Right atrium auricular region (tissue), 2 donors: ENCODE measurements at places on chromosomes 12 and 14. TPM values are rescaled to one million over a fixed set of nuclear protein-coding genes. Genes with fewer than 3 reads are reported as not detected.
A peak's percentile ranks its signal among the peaks of the same experiment; 100 is the strongest.

DNA sequence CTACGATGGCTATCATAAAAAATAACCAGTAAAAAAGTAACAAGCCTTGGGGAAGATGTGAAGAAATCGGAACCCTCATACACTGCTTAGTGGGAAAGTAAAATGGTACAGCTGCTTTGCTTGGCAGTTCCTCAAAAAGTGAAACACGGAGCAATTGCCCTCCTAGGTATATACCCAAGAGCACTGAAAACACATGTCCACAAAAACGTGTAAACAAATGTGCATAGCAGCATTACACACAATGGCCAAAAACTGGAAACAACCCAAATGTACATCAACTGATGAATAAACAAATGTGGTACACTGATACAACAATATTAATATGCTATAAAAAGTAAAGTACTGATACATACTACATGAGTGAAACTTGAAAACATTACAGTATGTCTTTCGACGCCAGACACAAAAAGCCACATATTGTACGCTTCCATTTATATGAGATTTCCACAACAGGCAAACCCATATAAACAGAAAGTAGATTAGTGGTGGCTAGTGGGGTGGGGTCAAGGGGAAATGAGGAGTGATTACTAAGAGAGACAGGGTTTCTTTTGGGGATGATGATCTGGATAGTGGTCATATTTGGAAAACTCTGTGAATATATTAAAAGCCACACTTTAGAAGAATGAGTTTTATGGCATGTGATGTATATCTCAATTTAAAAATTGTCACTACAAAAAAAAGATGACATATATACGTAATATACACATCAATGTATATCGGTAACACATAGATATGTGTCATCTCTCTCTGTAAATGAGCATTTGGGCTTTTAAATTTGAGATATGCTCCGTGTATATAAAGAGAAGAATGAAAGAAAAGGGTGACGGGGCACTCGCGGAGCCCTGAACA, 996 bp downstream of the SLC41A2 start:
- no peaks in the 10 kb centered on the region for H3K27me3 ChIP-seq
- H3K4me1 ChIP-seq, result peaks cover 11% of the 10 kb centered on the region
- H3K4me3 ChIP-seq, result peak overlapping the region; percentile 76
- no peaks in the 10 kb centered on the region for H3K36me3 ChIP-seq

DNA sequence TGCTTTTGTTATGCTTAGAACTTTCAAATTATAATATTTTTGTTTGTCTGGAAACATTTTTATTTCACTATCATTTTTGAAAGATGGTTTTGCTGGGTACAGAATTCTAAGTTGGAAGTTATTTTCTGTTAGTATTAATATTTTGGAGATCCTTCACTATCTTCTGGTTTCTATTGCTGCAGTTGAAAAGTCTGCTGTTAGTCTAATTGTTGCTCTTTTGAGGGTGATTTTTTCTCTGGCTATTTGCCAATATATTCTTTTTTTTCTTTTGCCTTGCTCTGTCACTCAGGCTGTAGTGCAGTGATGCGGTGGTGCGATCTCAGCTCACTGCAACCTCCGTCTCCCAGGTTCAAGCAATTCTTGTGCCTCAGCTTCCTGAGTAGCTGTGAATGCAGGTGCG, 28.2 kb upstream of the ARID2 start:
- no peak overlapping the region for H3K27ac ChIP-seq
- H3K4me1 ChIP-seq, result peaks cover 12% of the 10 kb centered on the region
- H3K4me3 ChIP-seq, result no peak overlapping the region
- no peak for DNase-seq
- H3K27me3 ChIP-seq, result no peaks in the 10 kb centered on the region
- H3K36me3 ChIP-seq, result no peaks in the 10 kb centered on the region

B4GALNT1 gene
- total RNA-seq, result 3.5 TPM

- H3K27me3 ChIP-seq, result no peaks in the 10 kb centered on the region
- H3K4me3 ChIP-seq, result no peak overlapping the region
- peaks cover 32% of the 10 kb centered on the region for H3K4me1 ChIP-seq
- DNase-seq, result no peak
- H3K36me3 ChIP-seq, result no peaks in the 10 kb centered on the region
Measured at GRCh38 chr12:50518090-50518489, 13.3 kb downstream of the DIP2B start.

- no peak overlapping the region for H3K4me3 ChIP-seq
- H3K27ac ChIP-seq, result peak overlapping the region; percentile 69
- no peaks in the 10 kb centered on the region for H3K27me3 ChIP-seq
- H3K36me3 ChIP-seq, result peaks cover 10% of the 10 kb centered on the region
Measured at GRCh38 chr14:52025310-52025709, 36.0 kb downstream of the RTRAF start.

GRCh38 chr12:29164477-29165393, 15.7 kb downstream of the FAR2 start:
- DNase-seq, result no peak
- no peak overlapping the region for H3K27ac ChIP-seq
- no peak overlapping the region for H3K4me3 ChIP-seq
- no peaks in the 10 kb centered on the region for H3K27me3 ChIP-seq
- H3K36me3 ChIP-seq, result no peaks in the 10 kb centered on the region
- H3K4me1 ChIP-seq, result no peaks in the 10 kb centered on the region

GRCh38 chr14:38089123-38089522, 118.6 kb upstream of the SSTR1 start:
- no peak overlapping the region for H3K4me3 ChIP-seq
- no peak for DNase-seq
- H3K27me3 ChIP-seq, result no peaks in the 10 kb centered on the region
- no peak overlapping the region for H3K27ac ChIP-seq
- no peaks in the 10 kb centered on the region for H3K36me3 ChIP-seq

DNA sequence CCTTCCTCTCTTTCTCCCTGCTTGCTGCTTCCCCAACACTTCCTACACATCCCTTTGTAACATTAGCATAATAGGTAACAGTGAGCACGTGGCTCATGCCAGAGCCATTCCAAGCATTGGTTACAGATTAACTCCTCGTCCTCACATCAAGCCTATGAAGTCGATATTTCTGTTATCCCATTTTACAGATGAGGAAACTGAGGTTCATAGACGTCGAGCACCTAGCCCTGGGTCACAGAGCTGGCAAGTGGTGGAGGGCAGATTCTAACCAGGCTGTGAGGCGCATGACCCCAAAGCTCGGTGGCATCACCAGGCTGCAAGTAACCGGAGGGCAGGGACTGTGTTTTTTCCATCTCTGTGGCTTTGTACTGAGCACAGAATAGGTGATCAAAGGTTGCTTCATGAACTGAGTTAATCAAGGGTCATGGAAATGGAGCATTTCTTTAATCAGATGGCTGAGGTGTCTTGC, 5.7 kb upstream of the SERPINA1 start:
- DNase-seq, result no peak
- H3K4me3 ChIP-seq, result no peak overlapping the region
- no peak overlapping the region for H3K27ac ChIP-seq
- H3K36me3 ChIP-seq, result no peaks in the 10 kb centered on the region
- H3K27me3 ChIP-seq, result no peaks in the 10 kb centered on the region
